Stimulated activated CD4-positive, alpha-beta T cell treated with anti-CD3 and anti-CD28 coated beads, Interleukin-15, amount 100 ng/mL, for 24 hours (primary cell): ENCODE measurements at places on chromosomes 4 and X.

DNA sequence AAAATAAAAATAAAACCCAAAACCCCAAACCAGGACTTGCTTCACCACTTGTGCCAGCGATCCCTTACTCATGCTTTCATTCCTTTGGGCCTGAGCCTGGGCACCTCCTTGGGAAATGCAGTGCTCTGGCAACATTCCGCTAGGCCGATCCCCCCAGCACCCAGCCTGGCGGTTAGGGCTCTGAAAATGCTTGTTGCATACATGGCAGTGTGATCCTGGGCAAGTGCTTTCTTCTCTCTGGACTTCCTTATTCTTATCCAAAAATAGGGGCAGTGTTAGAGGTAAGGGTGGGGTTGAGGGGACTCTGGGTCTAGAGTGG, 4.6 kb downstream of the ZNF185 start:
- DNase-seq = no peak

DNA sequence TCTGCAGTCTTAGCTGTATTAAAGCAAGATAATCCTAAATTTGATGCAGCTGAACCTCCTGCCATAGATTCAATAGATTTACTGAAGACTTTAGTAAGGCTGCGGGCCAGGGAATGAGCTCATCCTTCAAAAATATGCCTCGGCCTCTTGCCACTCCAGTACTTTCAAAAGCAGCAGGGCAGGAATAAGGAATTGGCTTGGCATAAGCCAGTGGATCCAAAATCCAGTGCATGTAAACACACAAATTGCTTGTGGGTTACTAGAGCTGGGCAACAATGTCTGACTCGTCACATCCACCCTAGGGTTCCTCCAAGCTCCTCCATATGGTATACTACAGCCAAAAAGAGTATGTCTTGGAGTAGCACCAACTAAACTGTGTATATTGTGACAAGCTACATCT, 165.0 kb downstream of the AMELX start:
- no peak for DNase-seq

DNA sequence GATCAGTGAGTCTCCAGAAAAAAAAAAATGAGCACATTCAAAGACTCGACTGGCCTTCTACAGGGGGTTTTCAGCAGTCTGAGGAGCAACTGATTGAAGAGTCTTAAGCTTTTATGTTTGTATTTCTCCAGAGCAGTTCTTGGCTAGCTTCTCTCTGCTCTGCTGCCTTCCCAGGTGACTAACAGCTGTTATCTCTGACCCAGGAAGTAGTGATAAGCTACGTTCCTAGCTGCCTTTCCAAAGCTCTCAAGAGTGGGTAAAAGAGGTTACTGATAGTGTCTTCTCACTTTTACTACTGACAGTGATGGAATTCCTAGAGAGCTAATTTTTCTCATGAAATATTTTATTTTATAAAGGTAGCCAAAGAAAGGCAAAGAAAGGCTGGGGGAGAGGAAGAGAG, 66.6 kb downstream of the ENOX2 start:
- DNase-seq = no peak

DNA sequence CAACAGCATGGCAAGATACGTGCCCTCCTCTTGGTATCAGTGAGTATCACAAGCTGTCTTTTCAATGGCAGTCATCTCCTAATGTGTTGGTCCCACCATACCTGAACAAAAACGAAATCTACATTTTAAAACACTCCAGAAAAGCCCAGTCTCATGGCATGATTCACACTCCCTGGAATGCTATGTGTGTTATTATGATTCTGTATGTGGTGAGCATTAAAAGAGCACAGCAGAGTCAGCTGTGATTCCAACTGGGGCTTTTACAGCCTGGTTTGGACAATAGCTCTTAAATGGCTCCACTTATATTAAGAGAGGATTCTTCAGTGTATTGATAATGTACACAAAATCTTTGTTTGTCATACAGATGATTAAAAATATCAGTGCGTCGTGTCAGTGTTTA, 274.1 kb upstream of the GK2 start:
- DNase-seq = no peak

DNA sequence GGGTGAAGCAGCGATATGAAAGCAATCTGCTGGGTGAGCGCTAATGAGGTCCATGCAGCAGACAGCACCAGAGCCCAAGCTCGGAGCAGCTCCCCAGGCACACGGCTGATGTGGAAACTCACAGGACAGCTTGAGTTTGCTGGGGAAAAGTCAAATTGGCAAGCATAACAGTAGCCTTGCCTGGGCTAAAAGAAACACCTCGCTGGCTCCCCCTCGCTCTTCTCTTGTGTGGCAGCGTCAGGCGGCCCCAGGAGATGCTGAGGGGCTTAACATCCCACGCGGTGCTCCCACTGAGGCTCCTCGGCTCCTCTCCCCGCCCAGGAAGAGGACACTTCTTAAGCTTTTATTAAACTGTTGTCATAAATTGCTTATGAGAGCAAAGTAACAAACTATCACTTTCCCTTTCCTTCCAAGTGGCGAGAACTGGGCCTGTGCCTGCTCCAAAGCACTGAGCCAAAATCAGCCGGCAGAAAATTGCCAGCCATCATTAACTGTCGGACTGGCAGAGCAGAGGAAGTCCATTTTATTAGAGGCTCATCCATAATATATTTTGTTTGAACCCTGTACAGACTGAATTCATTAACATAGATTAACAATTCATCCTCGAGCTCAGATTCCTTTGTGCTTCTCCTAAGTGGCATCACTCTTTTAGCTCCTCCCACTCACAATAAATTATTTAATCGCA, 111.4 kb downstream of the TSPAN5 start:
- DNase-seq = no peak
